HFFc6 (cell line): ENCODE measurements at places on chromosomes 12 and 14. TPM values are rescaled to one million over a fixed set of nuclear protein-coding genes. Genes with fewer than 3 reads are reported as not detected.
A peak's percentile ranks its signal among the peaks of the same experiment; 100 is the strongest.

DNA sequence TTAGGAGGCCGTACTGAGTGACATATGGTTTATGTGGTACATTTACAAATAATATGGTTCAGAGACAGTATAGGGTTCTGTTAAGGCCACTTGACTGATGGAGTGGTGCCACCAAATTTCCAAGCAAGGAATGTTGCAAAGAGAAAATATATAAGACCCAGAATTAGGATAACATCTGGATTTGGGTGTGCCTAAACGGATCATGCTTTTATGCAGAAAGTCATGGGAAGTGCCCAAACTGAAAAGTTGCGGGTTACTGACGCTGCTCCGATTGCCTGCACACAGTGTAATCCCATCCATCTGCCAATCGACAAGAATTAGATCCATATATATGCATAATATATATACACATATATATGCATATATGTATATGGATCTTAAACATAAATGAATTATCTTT, 138.4 kb upstream of the DCN start:
- H3K27ac ChIP-seq: no peak overlapping the region
- H3K27me3 ChIP-seq: no peaks in the 10 kb centered on the region
- H3K4me1 ChIP-seq: peaks cover 18% of the 10 kb centered on the region
- no peak for DNase-seq
- no peaks in the 10 kb centered on the region for H3K36me3 ChIP-seq

GRCh38 chr12:89704457-89704856, 4.2 kb downstream of the ATP2B1 start:
- no peaks in the 10 kb centered on the region for H3K27me3 ChIP-seq
- DNase-seq: no peak
- H3K4me1 ChIP-seq: peaks cover 72% of the 10 kb centered on the region
- peaks cover 8% of the 10 kb centered on the region for H3K36me3 ChIP-seq

DNA sequence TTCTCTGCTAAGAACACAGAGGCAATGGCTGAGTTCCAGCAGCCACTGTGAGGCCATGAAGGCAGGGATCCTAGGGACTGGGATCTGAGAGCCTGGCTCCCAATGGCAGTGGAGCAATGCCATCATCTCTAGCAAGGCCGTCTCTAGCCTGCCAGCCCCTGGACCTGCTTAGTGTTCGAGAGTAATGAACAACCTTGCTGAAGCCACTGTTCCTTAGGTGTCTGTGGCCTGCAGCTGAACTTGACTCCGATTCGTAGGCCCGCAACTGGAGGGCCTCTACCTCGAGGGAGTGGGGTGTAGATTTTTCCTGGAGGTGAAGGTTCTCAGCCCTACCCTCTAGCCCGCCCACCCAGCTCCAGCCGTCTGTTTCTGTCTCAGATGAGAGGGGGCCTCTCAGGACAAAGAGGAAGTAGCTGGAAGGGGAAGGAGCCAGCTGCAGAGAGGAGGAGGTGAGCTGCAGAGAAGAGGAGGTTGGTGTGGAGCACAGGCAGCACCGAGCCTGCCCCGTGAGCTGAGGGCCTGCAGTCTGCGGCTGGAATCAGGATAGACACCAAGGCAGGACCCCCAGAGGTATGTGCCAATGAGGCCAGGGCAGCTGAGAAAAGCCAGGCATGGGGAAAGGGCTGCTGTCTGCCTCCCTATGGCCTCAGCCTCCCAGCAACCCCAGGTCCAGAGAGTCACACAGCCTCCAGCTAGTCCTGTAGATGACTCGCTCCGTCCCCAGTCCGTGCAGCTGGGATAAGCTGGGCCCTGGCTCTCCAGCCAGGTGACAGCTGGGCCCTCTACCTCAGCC, at the start of gene PLD4:
Gene PLD4, plus strand, starts transcription at position 459 of the 793 bp plus-strand sequence. CDS start 2,262 bp downstream, outside the sequence.
- no peaks in the 10 kb centered on the region for H3K36me3 ChIP-seq
- H3K27me3 ChIP-seq: peaks cover 15% of the 10 kb centered on the region
- no peak within 1 kb of the TSS; the same call in 1 of the 2 replicates for H3K27ac ChIP-seq
- H3K4me1 ChIP-seq: no peaks in the 10 kb centered on the region
- no peak within 1 kb of the TSS for H3K4me3 ChIP-seq
- DNase-seq: no peak

- DNase-seq: no peak
- H3K36me3 ChIP-seq: no peaks in the 10 kb centered on the region
- H3K4me3 ChIP-seq: no peak overlapping the region
- H3K27ac ChIP-seq: no peak overlapping the region
- peaks cover 20% of the 10 kb centered on the region; the same call in 1 of the 2 replicates for H3K27me3 ChIP-seq
These were observed 70.7 kb upstream of the ASPG start for GRCh38 chr14:104014764-104015163.

GLI1 gene
- 2.1 and 5.8 TPM in 2 replicates for total RNA-seq

DNA sequence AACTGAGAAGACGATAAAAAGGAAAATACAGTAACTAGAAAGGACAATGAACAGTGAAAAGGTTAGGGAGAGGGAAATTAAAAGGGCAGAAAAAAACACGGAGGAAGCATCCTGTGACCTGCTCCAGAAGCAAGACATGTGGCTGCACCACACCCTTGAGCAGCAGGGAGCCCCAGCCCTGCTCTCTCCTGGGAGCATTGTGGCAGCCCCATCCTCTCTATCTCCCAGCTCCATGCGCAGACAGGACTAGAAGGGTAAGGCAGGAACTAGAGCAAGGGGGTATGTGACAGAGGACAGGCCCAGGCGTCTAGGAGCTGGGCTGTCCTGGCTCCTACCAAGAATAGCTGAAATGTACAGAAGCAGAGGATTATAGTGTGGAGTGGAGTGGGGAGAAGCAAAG, 38.6 kb upstream of the SMUG1 start:
- H3K4me1 ChIP-seq: peaks cover 39% of the 10 kb centered on the region
- no peak overlapping the region for H3K4me3 ChIP-seq
- no peaks in the 10 kb centered on the region for H3K27me3 ChIP-seq
- peak overlapping the region; percentile 44; the same call in 1 of the 2 replicates for H3K27ac ChIP-seq
- DNase-seq: no peak

DNA sequence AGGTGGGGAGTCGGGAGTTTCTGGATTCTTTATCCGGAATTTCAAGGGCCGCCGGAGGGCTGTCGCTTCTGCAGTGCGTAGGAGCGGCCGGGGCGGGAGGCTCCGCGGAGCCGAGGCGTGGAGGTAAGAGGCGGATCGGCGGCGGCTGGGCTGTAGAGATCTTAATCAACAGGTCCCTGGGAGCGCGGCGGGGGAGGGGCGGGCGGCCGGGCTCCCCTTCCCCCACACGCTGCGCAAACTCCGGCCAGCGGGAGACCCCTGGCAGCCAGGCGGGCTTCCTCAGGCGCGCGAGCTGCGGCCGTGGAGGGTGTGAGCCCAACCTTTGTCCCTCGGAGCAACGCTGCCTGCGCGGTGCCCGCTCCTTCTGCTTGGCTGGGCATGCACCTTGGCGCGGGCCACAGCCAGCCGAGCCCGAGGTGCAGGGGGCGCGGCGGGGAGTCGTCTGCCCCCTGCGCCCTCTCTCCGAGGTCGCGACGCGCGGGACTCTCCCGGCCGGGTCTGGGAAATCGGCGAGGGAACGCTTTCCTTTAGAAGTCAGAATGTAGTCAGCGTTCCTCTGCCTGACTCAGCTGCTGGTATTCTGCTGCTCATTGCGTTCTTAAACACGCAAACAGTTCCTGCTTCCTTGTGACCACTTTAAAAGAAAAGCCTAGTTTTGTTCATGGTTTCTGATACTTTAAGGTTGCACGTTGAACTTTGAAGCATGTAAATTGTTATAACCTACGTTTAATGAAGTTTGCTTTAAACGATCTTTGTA, at the start of gene PALS1:
Gene PALS1, plus strand, starts transcription at position 25 of the 757 bp plus-strand sequence. CDS start 37,736 bp downstream, outside the sequence.
- H3K27me3 ChIP-seq: peaks cover 3% of the 10 kb centered on the region; the same call in 1 of the 2 replicates
- peaks cover 52% of the 10 kb centered on the region for H3K4me1 ChIP-seq
- DNase-seq: peak; percentile 78

TAS2R42 gene
- not detected in 3 replicates for total RNA-seq

PZP gene
- not detected in 3 replicates for total RNA-seq

GRCh38 chr12:46131732-46132469, 136.9 kb downstream of the SLC38A1 start:
- peak; percentile 5 for DNase-seq
- no peak overlapping the region for H3K27ac ChIP-seq
- no peaks in the 10 kb centered on the region; the same call in 1 of the 2 replicates for H3K27me3 ChIP-seq
- no peaks in the 10 kb centered on the region for H3K36me3 ChIP-seq
- H3K4me1 ChIP-seq: 0 out of 2 replicates have a peak, but pooled peaks cover 6% of the 10 kb centered on the region

USP15 gene
- total RNA-seq: 51.7 to 53.3 TPM (median 52.8 TPM) in 3 replicates

GRCh38 chr12:57545809-57546437, 1.1 kb downstream of the DCTN2 start:
- peak overlapping the region; percentile 93 for H3K4me3 ChIP-seq
- H3K27me3 ChIP-seq: peaks cover 4% of the 10 kb centered on the region; the same call in 1 of the 2 replicates
- DNase-seq: no peak
- H3K27ac ChIP-seq: peak overlapping the region; percentile 89
- peaks cover 25% of the 10 kb centered on the region for H3K36me3 ChIP-seq
- H3K4me1 ChIP-seq: peaks cover 54% of the 10 kb centered on the region

- 0 out of 2 replicates have a peak, but pooled peaks cover 2% of the 10 kb centered on the region for H3K27me3 ChIP-seq
- DNase-seq: no peak
- H3K27ac ChIP-seq: no peak overlapping the region
- H3K4me1 ChIP-seq: no peaks in the 10 kb centered on the region
- H3K36me3 ChIP-seq: peaks cover 29% of the 10 kb centered on the region
- H3K4me3 ChIP-seq: no peak overlapping the region
These were observed 52.4 kb downstream of the MON2 start for GRCh38 chr12:62519043-62519442.

DNA sequence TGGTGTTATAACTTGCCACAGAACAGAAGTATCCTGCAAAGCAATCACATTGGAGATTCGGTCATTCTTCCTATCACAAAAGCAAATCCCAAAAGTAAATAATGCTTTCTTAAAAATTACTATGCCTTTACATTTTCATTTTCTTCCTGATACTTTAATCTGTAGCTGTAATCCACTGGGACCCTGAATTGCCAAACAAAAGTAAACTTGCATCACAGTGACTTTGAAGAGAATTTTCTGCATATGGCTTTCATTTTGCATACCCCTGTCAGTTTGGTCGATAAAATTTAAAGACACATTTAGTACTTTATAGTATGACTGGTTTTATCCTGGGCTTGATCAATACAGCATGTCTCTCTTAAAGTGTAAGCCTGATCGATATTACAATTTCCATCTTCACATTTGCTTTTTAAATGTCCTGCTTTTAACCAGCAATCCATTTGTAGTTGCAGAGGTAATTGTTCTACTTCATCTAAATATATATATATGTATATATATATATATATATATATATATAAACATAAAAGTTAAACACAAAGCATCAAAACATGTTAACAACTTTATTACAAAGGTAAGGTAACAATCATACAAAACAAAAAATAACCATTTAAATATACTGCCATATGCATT, 53.7 kb upstream of the PLEKHA5 start:
- H3K4me1 ChIP-seq: peaks cover 6% of the 10 kb centered on the region
- no peak for DNase-seq
- no peaks in the 10 kb centered on the region for H3K36me3 ChIP-seq
- H3K27ac ChIP-seq: no peak overlapping the region
- no peak overlapping the region for H3K4me3 ChIP-seq

DNA sequence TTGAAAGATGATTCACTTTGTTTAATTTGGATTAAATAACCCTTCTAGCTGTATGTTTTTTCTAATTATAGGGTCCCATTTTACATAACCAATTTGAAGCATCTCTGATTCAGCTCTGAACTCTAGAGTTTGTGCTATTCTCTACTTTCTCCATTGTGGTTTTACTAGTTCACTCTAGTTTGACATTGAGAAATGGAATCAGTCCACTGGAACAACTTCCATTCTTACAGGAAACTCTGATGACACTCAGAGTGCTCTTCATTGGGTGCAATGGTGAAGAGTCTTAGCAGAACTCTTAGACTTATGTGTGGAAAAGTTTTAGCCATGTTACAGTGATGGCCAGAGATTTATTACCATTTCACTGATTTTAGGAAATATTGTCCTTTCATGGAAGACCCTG, 140.7 kb downstream of the DYRK2 start:
- peaks cover 51% of the 10 kb centered on the region for H3K4me1 ChIP-seq
- no peak for DNase-seq
- H3K27ac ChIP-seq: no peak overlapping the region
- H3K4me3 ChIP-seq: no peak overlapping the region
- no peaks in the 10 kb centered on the region for H3K36me3 ChIP-seq
- H3K27me3 ChIP-seq: no peaks in the 10 kb centered on the region; the same call in 1 of the 2 replicates

KCNMB4 gene
- total RNA-seq: 0.10 to 1.1 TPM (median 0.87 TPM) in 3 replicates

- peaks cover 14% of the 10 kb centered on the region for H3K4me1 ChIP-seq
- no peaks in the 10 kb centered on the region for H3K36me3 ChIP-seq
- no peak for DNase-seq
- no peak overlapping the region for H3K4me3 ChIP-seq
- peaks cover 18% of the 10 kb centered on the region for H3K27me3 ChIP-seq
These were observed 263.0 kb upstream of the G2E3 start for GRCh38 chr14:30295980-30296379.

DNA sequence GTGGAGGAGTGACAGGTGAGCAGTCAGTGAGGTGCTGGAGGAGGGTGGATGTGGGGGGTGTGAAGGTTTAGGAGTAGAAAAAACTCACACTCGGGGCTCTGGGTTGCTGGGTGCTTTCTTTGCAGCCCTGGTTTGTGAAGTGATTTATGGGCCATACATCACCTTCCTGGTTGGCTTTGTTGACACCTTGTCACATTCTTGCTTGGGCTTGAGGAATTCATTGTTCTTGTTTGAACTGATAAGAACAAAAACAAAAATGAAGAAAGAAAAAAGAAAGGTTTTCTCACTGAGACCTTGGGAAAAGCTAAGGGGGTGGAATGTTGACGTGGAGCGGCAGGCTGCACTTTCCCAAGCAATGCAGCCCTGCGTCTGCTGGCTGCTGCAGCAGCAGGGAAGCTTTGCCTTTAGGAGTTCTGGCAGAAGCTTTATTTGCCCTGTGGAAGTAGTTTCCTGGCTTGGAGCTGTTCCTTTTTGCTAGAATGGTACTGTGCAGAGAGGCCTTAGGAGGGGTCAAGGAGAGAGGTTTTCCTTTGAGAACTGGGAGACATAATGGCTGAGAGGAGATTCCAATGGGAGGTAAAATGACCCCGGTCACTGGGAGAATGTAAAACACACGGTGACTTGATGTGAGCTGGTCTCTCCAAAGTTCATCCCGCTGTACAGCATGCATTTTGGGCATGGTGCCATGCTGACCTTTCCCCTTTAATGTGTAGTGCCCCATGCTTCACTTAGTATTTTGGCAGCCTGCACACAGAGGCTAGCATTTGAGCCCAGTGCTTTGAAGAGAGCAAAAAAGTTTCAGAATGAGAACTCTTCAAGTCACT, 52.8 kb downstream of the HMGA2 start:
- peaks cover 3% of the 10 kb centered on the region for H3K27me3 ChIP-seq
- peak overlapping the region; percentile 86 for H3K27ac ChIP-seq
- H3K4me1 ChIP-seq: peaks cover 97% of the 10 kb centered on the region
- DNase-seq: no peak
- H3K4me3 ChIP-seq: peak overlapping the region; percentile 59
